Tongue (tissue), 3 donors: ENCODE measurements at places on chromosomes 12 and 14. TPM values are rescaled to one million over a fixed set of nuclear protein-coding genes. Genes with fewer than 3 reads are reported as not detected.
A peak's percentile ranks its signal among the peaks of the same experiment; 100 is the strongest.

Gene ANO2
- 4.8 TPM for total RNA-seq

DNA sequence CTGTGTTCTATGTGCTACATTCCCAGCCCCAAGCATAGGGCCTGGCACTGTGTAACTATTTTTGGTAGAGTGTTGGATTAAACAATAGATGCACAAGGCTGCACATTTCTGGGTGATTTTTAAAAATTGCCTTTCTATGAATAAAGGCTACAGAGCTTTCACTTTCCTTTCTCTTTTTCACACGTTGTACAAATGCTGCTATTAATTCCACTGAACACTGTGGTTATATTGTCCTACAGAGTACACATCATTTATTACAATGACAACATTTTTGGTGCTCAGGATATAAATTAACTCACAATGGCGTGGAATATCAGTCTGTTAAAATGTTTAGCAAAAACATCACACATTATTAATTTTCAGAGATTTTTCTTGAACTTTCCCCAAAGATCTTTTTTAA lies 3.6 kb upstream of the EML1 start:
- DNase-seq, result no peak

DNA sequence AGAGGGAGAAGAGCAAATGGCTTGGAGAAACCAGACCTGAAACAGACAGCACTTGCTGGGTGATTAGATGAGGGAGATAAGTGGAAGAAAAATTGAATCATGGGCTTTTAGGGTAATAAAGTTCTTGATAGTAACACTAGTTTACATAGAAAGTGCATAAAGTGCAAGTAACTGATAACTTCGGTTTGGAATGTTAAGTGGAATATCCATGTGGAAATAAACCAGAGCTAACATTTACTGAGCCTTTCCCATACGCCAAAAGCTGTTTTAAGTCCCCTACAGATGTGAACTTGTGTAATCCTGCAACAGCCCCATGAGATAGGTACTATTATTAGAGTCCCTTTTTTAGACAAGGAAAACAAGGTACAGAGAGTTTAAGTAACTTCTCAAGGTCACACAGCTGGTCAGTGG lies 77.1 kb upstream of the NUDT4 start:
- DNase-seq, result peak; percentile 14

Gene CLEC7A
- 3.6 TPM for total RNA-seq

Gene GALNT8
- 2.1 TPM for total RNA-seq

DNA sequence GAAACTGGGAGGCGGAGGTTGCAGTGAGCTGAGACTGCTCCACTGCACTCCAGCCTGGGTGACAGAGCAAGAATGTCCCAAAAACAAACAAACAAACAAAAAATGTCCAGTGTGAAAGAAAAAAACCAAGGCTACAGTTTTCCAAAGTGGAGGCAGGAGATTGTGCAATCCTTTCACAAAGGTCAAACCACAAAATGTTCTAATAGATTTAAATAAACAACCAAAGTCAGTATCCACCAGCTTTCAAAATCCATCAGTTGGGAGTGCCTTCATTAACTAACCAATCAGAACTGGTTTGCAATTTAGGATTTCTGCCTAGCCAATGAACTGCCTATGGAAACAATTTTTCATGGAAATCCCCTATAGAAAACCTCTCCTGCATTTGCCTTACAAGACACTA lies 52.3 kb upstream of the TRIM9 start:
- DNase-seq, result no peak
